ENCODE measurements at places on chromosomes 5 and 9. TPM values are rescaled to one million over a fixed set of nuclear protein-coding genes. Genes with fewer than 3 reads are reported as not detected.

QRFP gene
- not detected for total RNA-seq

SPINK13 gene
- total RNA-seq, result not detected

GRCh38 chr5:91423871-91424270, 40.8 kb upstream of the ARRDC3 start:
- no peak for DNase-seq

DNA sequence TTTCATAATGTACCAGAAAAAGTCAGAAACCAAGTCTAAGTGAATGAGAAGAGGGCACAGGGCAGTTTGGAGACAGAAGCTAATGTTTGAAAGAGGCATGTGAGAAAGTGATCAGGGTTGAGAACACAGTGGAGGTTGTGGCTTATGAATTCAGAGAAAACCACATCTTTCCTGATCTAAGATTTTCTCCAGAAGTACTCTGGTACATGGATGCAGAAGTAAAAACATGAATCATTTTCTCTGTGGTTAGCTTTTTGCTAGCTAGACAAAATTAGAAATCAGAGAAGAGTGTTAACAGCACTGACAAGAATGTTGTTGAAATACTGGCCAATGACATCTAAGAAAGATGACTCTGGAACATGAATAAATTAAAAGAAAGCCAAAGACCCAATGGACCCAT, 541.1 kb downstream of the DNAH5 start:
- DNase-seq, result no peak

GRCh38 chr9:127158786-127159324, 36.4 kb upstream of the ANGPTL2 start:
- DNase-seq, result no peak

GRCh38 chr9:100803956-100804355, 224.6 kb upstream of the PLPPR1 start:
- no peak for DNase-seq

DNA sequence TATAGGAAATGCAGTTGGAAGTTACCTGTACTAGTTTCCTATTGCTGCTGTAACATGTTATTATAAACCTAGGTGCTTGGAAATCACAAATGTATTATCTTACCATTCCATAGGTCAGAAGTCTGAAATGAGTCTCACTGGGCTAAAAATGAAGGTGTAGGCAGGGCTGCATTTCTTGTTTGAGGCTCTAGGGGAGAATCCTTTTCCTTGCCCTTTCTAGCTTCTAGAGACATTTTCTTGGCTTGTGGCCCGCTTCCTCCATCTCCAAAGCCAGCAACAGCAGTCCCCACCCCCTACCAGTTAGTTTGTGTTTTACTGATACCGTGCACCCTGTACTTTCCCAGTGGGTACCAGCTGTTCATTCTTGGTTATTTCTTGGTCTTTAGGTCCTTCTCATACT, 153.3 kb downstream of the SLF1 start:
- DNase-seq, result no peak

DNA sequence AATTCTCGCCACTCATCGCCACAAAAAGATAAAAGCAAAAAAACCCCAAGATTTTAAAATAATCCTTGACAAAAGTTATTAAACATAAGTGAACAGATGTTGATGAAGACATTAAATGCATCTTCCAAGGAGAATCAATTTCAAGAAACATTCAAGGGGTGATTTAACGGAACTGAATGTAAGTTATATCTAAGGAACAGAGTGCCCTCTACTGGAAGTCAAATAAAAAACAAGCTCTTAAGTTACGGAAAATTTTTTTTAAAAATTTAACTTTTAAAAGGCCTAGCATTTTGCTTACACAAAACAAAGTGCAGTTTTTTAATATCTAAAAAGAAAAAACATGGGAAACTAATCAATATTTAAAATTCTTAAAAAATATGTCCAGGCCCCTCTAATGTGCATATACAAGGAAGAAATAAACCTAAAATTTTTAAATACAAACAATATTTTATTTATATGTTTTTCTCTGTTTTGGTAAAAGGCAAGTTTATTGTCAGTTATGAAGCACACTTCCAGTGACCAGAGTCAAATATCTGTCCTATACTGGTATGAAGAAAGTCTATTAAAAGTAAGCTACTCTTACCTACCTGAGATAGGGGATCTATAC, 28.0 kb downstream of the TEX10 start:
- no peak for DNase-seq

- DNase-seq, result peak; percentile 82
Measured at GRCh38 chr5:141879941-141880738, 1.9 kb upstream of the PCDH1 start.

- no peak for DNase-seq
Measured at GRCh38 chr9:82997476-82998140, 65.3 kb downstream of the RASEF start.

DNA sequence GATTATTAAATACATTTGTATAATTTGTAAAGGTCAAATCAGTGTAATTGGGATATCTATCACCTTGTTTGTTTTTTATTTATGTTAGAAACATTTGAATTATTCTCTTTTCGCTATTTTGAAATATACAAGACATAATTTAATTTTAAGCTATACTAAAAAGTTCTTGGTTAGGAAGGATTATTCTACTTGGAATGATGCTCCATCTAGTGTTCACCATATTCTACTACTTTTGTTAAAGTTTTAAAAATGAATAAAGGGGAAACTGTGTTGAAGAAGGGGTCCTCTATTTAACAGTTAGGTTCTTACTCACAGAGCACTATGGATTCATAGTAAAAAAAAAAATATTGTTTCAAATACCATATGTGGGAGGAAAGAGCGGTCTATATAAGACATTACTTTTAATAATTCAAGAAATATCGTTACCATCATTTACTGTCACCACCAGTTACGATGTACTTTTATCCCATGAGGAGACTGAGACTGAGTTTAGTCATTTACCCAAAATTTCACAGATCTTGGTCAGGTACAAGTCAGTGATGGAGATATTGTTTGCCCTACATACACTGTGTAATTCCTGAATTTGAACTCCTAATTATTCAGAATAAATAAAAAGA, 6.3 kb upstream of the STOM start:
- DNase-seq, result no peak

DNA sequence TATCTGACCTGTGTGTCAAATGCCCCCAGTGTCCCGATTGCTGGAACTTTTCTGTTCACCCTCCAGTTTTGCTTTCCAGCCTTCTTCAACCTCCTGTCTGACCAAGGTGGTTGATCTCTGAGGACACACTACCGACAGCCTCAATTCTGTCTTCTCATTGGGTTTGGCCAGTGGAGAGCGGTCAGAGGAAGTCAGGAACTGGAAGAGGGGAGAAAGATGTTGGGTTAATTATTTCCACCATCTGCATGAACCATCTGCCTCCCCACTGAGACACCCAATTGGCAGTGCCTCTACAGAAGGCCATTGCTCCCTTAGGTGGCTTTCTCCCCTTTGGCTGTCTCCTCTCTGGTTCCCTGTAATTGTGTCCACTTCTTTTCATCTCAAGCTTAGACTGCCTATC, 154.3 kb upstream of the RAI14 start:
- DNase-seq, result no peak

GRCh38 chr9:14868772-14869583, 41.2 kb downstream of the FREM1 start:
- no peak for DNase-seq

GRCh38 chr9:93096131-93096802, at the start of gene CARD19:
TSS of gene CARD19 (plus strand) at chr9:93096217. CDS start at chr9:93096346, 129 bp downstream.
- DNase-seq, result no peak

DNA sequence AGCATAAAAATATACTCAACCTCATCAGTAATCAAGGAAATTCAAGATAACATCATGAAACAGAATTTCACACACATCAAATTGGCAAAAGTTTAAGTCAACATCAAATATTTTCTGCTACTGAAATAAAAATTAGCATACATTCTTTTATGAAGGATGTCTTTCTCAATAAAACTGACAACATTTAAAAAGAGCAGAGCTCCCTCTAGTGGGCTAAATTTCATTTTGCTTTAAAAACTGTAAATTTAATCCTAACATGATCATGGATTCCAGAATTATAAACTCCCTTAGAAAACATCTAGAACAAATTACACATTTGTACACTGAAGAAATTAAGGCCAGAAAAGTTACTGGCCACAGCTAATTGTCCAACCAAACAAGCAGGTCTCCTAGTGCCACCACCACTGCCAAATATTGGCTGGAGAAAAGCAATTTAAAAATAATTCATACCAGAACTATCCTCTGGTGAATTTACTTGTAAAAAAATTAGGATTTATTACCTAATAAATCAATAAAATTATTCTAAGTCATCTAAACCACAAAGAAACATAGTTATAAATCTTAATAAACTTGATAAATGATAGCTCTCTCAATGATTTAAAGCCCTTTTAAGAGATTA, 31.2 kb downstream of the DEPDC1B start:
- DNase-seq, result no peak

Measured in lower leg skin (tissue), 4 donors.